ENCODE measurements at places on chromosomes 3 and 15.

DNA sequence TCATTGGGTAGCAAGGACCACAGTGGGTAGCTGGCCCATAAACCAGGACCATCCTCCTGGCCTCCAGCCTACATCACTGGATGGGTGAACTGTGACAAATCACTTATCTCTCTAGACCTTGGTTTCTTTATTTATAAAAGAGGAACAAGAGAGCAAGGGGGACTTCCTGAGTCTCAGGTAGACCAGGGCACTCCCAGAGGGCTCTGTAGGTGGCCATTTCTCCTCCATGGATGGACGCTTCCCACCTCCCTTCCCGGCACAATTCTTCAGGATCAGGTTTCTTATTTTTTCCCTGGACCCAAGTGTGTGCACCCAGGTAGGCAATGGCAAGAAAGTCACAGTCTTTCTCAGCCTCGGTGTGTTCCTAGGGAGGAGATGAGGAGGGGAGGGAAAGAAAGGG, 41.4 kb upstream of the SPATA12 start:
- no peak for DNase-seq

DNA sequence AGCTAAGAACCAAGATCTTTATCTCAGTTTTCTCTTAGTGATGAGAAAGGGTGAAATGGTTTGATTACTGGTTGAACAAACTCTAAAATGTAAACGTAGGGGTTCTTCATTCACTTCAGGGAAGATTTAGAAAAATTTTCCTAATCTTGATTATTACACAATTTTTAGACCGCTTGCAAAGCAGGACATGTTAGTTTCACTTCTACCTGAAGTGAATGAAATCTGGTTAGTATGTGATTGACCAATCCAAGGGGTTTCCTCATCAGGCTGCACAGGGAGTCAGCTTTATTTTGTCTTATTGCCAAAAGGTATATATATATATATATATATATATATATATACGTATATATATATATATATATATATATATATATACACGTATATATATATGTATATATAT, 740.4 kb downstream of the TUSC7 start:
- no peak for DNase-seq

DNA sequence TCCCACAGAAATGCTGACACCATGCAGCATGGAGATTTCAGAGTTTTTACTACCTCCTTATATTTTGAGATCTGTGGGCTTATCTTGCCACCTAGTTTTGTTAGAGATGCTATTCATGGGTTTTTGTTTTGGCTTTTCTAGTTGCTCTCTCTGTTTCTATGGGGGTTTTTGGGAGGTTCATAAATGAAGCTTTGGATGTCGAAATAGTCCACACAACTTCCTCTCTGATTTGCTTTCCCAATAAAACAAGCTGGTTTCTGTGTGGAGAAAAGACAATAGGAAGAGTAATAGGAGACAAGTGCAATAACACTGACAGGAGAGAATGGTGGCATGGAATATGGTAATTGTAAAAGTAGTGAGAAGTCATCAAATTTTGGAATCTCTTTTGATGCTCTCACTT, 106.8 kb upstream of the GPR149 start:
- DNase-seq, result no peak

GRCh38 chr3:63768888-63769287, 50.2 kb upstream of the C3orf49 start:
- no peak for DNase-seq

DNA sequence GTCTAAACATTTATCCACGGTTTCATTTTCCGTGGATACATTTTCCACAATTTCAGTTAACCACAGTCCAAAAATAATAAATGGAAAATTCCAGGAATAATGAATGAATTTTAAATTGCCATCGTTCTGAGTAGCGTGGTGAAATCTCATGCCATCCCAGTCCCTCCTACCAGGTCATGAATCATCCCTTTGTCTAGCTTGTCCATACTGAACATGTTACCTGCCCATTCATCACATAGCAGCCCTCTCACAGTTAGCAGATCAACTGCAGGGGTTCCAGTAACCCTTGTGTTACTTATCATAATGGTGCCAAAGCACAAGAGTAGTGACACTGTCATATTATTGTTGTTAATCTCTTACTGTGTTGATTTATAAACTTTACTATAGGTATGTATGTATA, 124.5 kb downstream of the GSK3B start:
- DNase-seq, result no peak

DNA sequence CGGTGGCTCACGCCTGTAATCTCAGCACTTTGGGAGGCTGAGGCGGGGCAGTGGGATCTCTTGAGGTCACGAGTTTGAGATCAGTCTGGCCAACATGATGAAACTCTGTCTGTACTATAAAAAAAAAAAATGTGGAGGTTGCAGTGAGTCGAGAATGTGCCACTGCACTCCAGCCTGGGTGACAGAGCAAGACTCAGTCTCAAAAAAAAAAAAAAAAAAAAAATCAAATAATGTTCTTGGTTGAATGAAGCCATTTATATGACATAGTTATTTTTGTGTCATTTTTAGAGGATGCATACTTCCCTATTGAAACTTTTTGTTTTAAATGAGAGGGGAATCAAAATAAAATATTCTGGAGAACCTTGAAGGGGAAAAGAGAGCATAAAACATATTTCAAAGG, 3.1 kb downstream of the HMCES start:
- no peak for DNase-seq
